ENCODE measurements at places on chromosomes 3 and 15.

DNA sequence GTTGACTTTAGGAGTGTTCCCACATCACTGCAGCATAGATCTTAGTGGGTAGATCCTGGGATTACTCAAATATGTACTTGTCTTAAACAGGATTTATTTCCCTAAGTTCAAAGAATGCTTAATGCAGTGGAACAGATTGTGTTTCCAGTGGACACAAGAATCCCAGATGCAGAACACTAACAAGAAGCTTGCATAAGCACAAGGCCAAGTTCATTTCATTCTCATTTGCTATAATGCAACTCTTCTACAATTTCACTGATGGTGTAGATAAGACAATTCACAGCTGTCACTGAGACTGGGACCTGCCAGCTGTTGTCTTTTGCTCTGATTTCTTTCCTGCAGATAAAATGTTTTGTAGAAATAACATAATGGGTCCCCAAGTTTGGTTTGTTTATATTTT, 225.6 kb downstream of the NFKBIZ start:
- DNase-seq: no peak

- no peak for DNase-seq
These were observed 41.1 kb downstream of the NGRN start for GRCh38 chr15:90306560-90306959.

GRCh38 chr15:45242289-45242688, 9.7 kb upstream of the SLC28A2 start:
- DNase-seq: no peak

DNA sequence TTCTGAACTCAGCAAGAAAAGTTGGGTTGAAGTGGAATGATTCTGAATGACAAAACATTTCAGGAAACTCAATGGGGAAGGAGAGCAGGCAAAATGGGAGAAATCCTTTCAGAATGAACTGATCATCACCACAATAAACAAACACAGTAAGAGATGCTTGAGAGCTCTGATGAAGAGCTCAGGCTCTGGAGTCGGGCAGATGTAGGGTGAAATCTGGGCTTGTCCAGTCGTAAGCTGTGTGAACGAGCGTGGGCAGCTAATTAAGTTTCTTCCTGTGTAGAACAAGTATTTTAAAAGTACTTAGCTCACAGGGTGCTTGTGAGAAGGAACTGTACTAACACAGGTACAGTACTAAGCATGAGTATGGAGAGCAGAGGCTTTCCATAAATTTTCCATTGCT, 406.2 kb downstream of the FOXP1 start:
- no peak for DNase-seq

- DNase-seq: no peak
These were observed 408.1 kb upstream of the ZNF385D start for GRCh38 chr3:22159004-22159695.
